NCI-H1930 (cell line): ENCODE measurements at places on chromosomes 12 and 14.

DNA sequence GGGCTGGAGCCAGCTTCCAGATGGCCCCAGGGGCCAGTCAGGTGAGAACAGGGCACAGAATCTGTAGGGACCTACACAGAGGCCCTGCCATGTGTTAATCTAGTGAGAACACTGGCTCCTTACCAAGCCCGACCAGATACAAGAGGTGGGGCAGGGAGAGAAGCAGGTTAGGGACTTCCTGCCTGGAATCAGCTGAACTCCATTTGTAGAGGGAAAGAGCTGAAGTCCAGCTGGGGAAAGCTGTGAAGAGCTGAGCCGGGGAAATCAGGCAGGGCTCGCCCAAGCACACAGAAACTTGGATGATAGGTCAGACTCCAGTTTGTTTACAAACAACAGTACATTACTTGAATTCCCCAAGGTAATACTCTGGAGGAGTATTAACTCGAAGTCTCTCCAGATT, 46.7 kb downstream of the PTGER2 start:
- no peak for DNase-seq

DNA sequence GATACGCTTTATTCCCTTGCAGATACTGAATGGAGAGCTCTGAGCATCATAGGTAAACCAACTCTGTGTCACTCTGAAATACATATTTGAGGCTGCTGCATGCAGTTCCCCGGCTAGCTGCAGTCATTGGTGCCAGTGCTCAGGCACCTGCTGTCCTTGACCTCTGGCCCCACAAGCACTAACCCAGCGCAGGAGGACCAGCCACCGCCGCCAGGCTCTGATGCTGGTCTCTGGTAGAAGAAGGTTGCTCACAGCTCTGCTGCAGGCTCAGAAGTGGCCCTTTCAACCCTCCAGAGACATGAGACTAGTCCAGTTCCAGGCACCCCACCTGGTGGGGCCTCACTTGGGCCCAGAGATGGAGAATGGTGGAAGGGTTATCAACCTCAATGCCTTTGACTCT, 34.5 kb upstream of the PTPRB start:
- DNase-seq, result no peak

DNA sequence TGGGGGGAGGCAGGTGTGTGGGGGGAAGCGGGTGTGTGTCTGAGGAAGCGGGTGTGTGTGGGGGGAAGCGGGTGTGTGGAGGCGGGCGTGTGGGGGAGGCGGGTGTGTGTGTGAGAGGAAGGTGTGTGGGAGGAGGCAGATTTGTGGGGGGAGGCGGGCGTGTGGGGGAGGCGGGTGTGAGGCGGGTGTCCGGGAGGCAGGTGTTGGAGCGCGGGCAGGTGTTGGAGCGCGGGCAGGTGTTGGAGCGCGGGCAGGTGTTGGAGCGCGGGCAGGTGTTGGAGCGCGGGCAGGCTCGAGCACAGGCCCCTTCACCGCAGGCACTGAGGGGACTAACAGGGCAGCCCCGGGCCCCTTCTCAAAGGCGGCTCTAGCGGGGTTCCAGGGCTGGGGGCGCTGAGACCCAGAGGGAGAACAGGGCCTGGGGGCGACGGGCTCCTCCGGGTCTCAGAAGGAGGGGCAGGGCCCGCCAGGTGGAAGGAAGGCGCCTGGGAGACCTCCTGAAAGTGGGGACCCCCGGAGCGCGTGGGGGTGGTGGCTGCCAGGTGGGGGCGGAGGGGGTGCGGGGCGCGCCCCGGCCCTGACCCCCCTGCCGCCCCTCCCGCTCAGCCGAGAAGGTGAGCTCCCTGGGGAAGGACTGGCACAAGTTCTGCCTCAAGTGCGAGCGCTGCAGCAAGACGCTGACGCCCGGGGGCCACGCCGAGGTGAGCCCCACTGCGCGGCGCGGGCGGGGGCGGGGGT, 3.2 kb downstream of the CRIP2 start:
- DNase-seq, result no peak

DNA sequence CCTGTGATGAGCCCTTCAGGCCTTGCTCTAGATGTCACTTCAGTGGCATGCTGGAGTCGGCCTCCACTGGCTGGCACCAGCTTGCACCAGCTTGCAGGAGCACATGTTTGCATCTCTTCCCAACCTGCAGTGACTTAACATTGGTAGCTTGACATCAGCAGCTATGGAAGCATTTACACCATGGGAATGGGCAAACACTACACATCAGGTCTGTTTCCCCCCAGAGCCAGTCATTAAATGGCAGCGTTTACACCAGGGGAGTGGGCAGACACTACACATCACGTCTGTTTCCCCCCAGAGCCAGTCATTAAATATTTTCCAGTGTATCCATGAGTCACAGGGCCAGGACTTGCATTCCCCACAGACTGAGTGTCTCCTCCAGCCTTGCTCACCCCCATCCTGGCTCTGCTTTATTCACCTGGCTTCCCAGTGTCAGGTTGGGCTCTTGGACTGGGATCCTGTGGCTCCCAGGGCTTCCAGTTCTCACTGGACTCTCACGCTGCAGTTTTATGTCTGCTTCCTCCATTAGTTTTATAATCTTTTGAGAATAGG, 51.6 kb upstream of the VRK1 start:
- DNase-seq, result no peak

- no peak for DNase-seq
Measured at GRCh38 chr12:19150273-19150900, 20.9 kb downstream of the PLEKHA5 start.

- DNase-seq, result no peak
Measured at GRCh38 chr12:123690191-123690840, 19.4 kb downstream of the TCTN2 start.

- DNase-seq, result no peak
Measured at GRCh38 chr14:69059658-69060623, 80.8 kb upstream of the ACTN1 start.

DNA sequence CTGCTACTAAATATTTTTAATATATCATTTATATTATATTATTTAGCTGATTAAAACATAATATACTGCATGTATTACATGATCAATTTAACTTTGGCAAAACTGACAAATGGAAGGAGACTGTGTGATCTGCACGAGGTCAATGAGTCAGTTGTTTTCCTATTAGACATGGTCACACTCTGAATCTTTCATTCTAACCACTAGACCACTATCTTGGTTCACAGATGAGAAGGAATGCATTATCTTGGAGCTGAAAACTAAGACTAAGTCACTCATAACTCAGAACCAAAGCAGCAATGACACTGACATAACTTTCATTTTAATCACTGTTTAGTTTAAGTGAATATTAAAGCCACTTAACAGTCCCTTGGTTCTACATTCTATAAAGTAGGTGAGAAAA, 37.4 kb downstream of the GNPTAB start:
- DNase-seq, result no peak

DNA sequence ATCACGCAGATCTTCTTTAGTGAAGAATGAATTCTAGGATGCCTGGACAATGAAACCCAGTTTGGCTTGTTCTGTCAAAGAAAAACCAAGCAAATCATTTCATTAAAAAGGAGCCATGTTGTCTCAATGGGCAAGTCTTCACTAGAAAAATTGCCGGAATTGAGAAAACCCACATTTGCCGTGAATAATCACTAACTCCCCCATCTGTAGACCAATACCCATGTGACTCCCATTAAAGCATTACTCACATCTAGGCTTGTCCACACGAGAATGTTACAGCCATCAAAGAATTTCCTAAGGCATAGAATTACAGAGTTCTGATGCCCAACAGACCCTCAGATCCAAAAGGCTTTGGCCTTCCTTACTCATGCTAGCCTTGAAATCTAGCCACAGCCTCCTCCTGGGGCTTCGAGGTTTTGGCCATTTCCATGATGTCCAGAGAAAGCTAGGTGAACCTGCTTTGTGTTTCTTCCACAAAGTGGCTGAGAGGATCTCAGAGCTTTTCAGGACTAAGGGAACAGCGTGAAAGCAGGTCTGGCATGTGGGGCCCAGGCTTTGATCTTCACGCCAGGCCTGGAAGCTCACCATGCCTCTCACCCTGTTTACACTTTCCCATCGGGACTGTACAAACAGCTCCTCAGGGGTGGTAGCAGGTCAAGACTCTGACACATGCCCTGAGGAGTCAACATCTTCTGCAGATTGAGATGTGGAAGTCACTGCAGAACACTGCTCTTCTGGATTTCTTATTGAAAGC, 12.1 kb downstream of the SLC7A8 start:
- DNase-seq, result no peak

DNA sequence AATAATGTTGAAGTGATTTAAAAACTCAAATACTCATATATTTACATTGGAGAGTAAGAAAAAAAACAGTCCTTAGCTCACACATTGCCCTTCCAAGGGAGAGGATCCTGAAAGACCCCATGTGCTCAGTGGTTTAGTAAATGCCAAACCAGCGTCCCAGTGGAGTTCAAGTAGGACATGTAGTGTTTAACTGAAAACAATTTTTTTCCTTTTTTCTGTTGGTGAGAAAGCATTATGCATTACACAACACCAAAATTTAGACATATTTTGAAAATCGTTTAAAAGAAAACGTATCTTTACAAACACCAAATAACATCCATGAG, 33.6 kb downstream of the UBR7 start:
- no peak for DNase-seq

- DNase-seq, result no peak
Measured at GRCh38 chr14:93878212-93878611, 48.9 kb upstream of the FAM181A start.

DNA sequence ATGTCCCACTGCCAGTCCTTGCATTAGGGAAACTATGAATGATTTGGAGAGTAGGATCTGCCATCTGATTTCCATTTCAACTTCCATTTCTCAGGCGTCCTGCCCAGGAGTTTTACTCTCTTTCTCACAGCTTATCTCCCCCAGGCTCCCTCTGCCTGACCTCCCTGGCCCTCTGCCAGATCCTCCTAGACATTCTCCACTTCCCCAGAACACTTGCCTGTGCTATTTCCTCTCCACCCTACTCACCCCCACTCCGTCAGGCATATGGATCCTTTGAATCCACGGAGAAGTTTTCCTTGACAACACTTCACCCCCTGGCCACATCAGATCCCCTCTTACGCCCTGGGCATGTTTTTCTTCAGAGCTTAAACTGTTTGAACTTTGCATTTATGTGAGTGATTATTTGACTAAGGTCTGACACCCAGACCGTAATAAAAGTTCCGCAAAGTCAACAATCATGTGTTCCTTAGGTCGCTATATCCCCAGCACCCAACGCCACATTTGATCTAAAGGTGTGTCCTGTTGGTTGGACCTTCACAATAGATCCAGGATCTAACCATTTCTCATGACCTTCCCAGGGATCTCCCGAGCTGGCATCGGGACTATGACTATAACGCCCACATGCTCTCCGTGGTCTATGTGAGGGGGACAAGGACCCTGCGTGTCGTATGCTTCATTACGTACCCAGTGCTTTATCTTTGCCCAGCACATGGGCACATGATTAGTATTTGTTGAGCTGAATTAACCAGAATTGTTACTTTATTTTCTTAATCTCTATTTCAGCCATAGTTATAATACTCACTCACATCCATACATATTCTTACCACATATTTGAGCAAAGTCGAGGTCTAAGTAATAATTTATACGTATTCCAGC, 255.8 kb upstream of the FOXN3 start:
- DNase-seq, result no peak

DNA sequence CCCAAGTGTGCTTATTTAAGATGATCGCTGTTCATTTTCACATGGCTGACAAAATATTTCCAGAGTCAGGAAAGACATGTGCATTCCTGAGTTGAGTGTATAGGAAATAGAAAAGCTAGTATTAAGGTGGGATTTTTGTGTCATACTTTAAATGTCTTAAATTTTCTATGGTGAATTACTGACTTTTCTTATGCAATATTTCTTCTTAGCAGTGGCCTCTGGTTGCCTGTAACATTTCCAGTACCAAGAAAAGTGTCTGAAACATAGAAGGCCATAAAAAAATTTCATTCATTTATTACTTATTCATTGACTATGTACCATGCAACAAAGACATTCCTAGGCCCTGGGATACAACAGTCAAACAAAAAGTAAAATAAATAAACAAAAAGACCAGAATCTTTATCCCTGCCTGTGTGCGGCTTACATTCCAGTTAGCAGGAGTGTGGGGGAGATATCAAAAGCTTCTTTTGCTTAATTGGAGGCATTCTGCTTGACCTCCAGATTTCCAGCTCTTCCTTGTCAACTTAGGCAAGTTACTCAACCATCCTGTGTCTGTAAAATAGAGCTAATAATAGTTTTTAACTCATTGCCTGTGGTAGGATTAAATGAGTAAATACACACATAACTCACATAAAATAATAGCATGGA, 216.3 kb upstream of the FLRT2 start:
- no peak for DNase-seq

DNA sequence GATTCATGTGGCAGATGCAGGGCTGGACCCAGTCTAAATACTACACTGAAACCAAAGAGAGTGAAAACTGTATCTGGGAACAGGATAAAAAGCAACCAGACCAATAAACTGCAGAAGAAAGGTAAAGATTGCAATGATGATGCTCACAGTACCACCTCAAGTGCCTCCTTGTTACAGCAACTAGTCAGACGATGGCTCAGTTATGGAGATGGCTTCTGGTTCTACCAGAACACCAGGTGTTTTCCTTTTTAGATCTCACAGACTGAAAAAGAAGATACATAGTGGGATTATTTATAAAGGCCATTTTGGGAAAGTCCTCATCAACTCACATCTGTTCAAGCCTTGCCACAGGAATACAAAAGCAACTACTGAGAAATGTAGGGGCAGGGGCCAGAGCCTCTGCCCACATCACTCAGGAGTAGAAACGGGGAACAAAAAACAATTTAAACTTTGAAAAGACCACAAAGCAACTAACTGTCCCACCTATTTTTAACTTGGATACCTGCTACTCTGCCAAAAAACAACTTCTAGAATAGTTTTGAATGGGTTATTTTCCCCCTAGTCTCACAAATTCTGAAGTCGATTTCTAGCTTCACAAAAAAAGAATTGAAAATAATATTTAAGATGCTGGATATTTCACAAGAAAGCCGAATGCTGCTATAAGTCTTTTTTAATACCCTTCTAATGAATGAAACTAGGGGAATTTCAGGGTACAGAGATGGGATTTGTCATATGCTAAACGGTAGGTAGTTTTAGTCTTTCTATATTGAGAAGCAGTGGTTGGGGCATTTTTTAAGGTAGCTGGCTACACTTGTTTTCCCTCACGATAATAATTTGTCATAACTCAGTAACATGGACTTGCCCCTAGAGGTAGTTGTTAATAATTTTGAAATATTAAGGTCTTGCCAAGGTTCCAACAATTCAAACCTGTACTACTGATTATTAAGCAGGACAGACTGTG, 197.2 kb upstream of the TMPO start:
- no peak for DNase-seq

DNA sequence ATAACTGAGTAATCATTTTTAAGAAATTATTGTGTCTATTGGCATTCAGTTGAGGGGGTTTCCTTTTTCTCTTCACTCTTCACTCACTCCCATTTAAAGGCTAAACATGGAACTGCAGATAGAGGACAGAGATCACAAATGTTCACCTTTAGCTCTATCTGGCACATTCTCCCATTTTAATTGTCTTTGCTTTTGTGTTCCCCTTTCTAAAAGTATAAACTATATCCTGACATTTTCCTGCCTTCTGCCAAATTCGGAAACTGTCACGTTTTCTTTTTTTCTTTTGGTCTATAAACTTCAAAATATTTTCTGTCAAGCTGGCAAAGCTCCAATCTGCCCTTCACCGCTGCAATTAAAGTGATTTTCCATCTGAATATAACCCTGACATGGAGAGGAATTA, 219.8 kb upstream of the CDKN3 start:
- no peak for DNase-seq
